ENCODE measurements at places on chromosomes 5 and 9. TPM values are rescaled to one million over a fixed set of nuclear protein-coding genes. Genes with fewer than 3 reads are reported as not detected.

GRCh38 chr9:89006996-89007967 is 16.0 kb downstream of the S1PR3 start:
- DNase-seq = no peak

DNA sequence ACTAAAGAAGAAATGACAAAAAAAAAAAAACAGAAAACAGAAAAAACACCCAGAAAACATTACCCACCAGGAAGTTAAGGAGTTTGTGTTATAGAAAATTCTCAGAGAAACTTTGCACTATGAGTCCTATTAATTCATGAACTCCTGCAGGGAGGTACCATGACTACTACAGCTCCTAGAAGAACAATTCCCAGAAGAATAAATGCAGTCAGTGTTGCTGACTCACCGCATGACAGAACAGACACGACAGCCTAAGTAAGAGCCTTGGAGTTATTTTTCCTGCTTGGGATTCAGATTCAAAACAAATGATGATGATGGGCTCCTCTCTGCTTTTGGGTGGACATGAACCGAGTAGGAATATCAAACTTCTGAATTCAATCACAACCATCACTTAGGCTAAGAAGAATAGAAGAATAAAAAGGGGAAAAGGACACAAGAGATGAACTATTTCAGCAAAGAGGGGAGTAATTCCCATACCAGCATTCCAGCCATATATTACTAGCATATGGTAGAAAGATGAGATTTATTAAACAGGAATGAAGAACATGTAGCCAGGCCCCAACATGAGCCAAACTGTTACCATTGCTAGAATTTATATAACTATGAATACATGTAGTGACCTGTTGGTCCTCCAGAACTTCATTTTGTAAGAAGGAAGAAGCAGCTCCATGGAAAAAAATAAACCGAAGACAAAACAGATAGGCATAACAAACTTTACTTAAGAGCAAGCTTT is 209.6 kb upstream of the PDE4D start:
- no peak for DNase-seq

GRCh38 chr5:147397616-147398015 is 112.3 kb downstream of the DPYSL3 start:
- DNase-seq = no peak

DNA sequence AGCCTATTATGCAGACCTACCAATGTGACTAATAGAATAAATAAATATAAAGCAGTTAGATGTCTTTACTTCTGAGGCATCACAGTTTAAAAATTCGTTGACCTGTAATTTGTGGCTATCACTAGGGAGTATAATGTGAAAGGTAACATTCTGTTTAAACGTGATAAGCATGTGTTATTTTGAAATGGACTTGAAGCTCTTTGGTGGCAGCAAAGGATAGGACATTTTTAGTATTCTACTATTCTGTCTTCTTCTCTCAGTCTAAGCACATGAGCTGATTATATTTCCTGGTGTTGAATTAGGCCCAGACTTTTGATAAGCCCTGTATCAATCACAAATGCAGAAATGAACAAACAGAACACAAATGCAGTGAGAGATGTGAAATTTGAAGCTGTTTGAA is 974.0 kb upstream of the CDH10 start:
- DNase-seq = no peak

DNA sequence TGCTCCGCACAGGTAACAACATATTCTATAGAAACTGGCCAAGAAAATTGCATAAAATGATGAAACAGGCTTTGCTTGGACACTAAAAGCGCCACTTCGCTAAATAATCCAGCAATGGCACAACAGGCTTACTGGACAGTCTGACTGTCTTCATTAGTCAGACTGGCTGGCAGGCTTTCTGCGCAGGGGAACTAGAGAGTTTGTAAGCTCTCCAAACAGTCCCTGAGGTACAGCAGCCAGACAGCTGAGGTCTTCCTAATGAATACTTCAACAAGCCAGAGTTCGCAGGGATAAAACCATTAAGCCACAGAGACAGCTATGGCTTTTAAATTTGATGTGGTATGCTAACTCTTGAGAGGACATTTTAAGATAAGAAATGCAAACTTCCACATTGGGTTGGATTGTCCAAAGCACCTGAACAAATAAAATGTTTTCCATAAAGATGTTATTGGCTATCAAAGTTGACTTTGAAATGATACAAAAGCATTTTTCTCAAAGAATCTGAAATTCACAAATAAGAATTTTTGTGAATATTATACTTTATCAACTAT is 20.7 kb downstream of the PLK2 start:
- DNase-seq = no peak

DNA sequence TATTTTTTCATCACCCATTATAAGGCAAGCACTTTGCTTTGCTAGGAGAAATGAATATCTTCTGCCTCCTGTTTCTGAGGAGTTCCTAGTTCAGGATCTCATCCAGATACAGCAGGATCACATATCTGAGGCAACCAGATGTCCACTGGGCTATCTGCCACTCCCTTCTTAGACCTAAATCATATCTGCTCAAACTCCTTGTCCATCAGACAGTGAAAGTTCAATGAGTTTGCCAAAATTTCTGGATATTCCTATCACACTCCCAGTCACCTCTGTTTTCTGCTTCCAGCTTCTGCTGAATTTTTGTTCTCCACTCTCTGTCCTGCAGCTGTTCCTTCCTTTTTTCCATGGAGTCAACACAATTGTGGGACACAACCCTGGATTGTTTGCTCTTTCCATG is 54.2 kb upstream of the BASP1 start:
- no peak for DNase-seq

GRCh38 chr5:150394131-150394530 is 18.6 kb downstream of the CD74 start:
- no peak for DNase-seq

DNA sequence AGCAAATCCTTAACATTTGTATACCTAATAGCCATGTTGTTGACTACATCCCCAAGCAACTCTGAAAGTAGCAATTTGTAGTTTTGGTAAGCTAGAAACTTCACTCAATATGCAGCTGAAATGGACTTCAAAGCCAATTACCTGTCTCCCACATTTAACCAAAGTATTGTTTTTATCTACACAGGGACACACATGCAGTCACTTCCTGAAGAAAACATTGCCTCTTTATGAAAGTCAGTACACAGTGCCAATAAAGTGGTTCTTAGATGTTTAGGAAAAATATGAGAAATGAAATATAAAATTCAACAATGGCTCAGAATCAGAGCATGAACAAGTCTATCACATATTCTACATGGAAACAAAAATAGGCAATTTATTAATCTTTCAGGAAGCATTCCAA is 49.2 kb downstream of the OXCT1 start:
- DNase-seq = no peak

Gene F2RL1
- total RNA-seq = not detected

DNA sequence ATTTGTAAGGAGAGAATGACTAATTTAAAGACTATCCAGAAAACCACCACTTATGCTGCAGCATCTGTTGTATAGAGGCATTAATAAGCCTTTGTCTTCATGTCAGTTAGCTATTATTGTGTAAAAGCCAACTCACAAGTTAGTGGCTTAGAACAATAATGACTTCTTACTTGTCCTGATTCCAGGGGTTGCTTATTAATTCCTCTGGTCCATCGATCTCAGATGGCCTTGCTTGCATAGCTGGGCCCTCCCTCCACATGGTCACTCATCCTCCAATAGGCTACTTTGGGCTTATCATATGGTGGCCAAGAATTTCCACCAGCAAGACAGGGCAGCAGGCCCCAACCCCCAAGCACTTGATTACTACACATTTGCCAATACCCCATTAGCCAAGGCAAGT is 44.5 kb upstream of the STK32A start:
- DNase-seq = no peak

DNA sequence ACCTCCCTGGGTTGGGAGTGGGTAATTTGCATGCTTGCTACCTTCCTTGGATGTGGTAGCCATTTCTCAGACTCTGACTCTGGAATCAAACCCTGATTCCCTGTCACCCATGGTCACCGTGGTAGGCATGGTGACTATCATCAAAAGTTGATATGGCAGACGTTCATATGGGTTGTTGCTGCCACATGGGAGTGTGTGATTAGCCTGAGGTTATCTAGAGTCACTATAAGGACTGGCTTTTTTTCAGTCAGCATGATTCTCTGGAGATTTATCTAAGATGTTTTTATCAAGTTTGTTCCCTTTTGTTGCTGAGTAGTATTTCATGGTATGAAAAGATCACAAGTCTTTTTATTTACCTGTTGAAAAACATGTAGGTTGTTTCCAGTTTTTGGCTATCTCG is 7.0 kb downstream of the RCL1 start:
- no peak for DNase-seq

GRCh38 chr5:56538580-56538979 is 276.8 kb upstream of the MAP3K1 start:
- no peak for DNase-seq

- DNase-seq = no peak
These were observed 264.3 kb upstream of the PANK3 start for GRCh38 chr5:168843277-168844015.

DNA sequence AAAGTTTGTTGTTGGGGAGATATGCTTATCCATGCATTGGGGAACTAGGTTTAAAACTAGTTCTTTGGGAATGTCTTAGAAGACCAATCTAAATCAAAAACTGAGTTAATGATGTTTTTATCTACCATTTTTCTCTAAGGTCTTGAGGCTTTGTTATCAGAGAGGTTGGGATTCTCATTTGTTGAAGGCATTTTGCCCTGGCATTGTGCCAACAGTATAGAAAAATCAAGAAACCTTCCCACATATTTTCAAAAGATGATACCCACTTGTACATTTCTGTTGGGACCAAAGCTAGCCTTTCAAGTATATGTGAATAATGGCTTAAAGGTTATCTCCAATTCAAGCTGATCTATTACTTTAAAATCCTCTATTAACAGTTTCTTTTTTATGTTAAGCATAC is 419.8 kb upstream of the KIF2A start:
- no peak for DNase-seq

- DNase-seq = no peak
These were observed 57.3 kb downstream of the DAPK1 start for GRCh38 chr9:87554976-87555375.

Gene IL9
- total RNA-seq = 3.0 TPM

GRCh38 chr5:60636644-60637043 is 63.3 kb downstream of the DEPDC1B start:
- no peak for DNase-seq

DNA sequence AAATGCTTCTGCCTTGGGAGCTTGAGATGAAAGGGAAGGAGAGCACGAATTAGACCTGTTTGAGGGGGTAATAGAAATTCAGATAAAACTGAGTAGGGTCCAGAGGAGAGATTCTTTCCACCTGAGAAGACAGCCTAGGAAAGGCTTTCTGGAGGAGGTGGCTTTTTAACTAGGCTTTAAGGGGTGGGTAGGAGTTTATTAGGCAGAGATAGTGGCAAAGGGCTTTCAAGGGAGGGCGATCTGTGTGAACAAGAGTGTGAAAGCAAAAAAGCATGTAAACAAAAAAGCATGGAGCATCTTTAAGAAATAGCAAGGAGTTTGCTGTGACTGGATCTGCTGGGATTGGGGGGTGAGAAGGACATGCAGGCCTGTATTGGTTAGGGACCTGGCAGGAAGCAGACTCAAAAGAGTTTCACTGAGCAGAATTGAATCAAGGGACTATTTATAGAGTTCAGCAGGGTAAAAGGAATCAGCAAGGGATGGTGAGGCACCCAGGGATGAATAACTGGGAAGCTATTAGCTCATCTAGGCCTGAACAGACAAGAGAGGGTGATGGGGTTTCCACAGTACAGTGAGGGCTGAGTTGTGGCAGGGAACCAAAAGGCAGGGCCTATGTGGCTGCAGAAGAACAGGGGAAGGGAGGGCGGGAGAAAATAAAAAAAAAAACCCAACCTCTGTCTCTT is 18.8 kb downstream of the SLC1A1 start:
- no peak for DNase-seq

Gene CTSL
- 0.45 TPM for total RNA-seq

DNA sequence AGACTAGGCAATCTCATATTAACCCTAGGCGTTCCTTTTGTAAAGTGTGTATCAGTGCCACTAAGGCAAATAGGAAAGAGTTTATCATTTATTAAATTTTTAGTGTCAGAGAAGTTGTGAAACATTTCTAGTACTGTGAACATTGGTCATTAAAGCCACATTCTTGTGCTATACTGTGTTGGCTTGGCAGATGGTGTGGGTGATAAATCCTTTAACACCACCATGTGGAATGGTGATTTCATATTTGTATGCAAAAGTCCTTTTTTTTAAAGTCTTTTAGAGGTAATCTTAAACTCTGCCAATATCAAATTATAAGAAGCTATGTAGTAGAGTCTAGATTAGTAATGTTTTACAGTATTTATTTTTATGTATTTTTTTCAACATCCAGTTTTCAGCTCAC is 18.1 kb downstream of the SLC12A2 start:
- DNase-seq = no peak

- DNase-seq = no peak
These were observed 159.8 kb upstream of the KLF9 start for GRCh38 chr9:70574151-70574837.

DNA sequence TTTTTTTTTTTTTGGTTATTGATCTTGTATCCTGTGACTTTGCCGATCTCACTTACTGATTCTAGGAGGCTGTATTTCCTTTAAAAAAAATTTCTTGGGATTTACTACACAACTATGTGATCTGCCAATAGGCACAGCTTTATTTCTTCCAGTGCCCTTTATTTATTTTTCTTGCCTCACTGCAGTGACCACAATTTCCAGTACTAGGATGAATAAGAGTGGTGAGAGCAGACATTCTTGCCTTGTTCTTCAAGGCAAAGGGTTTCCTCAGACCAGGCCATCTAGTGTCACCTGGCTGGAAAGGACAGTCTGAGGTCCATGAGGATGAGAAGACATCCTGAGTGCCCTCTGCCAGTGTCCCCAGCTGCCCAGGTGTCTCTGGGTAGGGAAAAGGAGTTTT is 265.4 kb downstream of the SPOCK1 start:
- no peak for DNase-seq

DNA sequence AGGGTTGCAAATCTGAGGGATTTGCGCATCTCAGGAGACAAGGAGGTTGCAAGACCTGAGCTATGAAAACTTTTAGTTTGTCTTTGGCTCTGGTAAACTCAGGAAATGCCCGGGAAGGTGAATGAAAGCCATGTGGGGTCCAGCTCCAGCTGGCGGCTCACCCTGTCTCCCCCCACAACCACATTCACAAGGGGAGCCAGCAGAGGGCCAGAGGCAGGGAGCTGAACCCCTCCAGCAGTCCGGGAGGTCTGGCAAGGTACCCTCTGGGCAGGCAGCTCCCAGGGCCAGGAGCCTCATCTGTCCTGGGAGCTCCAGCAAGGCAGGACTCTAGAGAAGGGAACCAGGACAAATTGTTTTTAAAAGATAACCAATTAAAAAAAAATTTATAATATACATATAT is 2.5 kb upstream of the FGFR4 start:
- DNase-seq = no peak

DNA sequence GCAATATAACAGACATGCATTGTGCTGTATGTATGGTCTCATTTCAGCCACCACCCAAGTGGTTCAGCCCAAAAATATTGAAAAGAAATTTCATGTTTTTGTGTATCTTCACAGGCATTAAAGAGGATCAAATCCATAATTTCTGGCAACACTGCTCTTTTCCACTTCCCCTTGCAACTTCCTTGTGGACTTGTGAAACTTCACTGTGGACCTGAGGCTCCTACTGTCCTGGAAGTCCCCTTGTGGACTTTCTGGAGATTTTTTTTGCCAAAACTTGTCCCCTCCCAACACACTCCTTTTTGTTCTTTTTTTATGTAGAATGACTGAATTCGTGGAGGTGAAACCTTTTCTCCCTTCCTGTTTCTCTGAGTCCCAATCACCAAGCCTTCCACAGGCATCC is 14.3 kb downstream of the OTULINL start:
- no peak for DNase-seq

GRCh38 chr5:88878976-88879375 is 4.0 kb downstream of the MEF2C start:
- no peak for DNase-seq
